ENCODE measurements at places on chromosomes 1 and 21. TPM values are rescaled to one million over a fixed set of nuclear protein-coding genes. Genes with fewer than 3 reads are reported as not detected.

GRCh38 chr1:25819491-25820246 is at the start of gene MTFR1L:
Gene MTFR1L, plus strand, starts transcription at chr1:25819954. Its CDS starts 3,151 bp downstream, at chr1:25823105.
- peaks cover 38% of the 10 kb centered on the region for H3K4me1 ChIP-seq
- peaks cover 11% of the 10 kb centered on the region for H3K27me3 ChIP-seq
- no peaks in the 10 kb centered on the region for H3K36me3 ChIP-seq

DNA sequence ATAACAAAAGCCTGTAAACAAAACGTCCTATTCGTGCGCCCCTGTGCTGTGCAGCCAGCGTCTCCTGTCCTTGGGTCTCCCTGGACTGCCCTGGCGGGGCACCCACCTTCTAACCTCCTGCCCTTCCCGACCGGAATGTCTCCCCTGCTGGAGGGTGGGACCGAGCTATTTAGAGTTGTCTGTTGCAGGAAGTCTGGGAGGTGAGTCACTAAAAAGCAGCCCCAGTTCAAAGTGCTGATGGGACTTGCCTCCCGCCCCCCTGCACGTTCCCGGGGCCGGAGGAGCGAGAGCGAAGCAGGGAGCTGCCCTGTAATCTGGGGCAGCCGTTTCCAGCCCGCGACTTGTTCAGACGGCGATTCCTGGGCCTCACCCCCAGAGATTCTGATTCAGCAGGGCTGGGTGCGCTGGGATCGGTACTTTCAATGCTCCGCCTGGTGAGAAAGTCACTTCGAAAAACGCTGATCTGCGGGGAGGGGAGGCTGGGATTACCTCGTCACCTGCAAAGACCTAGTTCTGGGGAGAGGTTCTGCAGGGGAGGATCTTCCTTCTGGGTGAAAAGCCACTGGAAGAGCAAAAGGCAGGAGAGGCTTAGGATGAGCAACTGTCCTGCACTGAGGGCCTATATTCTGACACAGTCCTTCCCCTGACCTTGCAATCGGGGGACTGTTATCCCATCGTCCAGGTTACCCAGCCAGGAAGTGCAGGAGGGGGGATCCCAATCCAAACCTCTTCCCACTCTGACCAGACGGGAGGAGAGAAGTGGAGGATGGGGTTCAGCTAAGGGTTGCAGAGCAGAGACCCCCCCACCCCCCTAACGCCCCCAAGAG is 1.2 kb upstream of the DHRS3 start:
- peaks cover 43% of the 10 kb centered on the region for H3K4me1 ChIP-seq
- H3K36me3 ChIP-seq, result no peaks in the 10 kb centered on the region
- peaks cover 58% of the 10 kb centered on the region for H3K27me3 ChIP-seq
- no peak for DNase-seq
- no peak overlapping the region for H3K27ac ChIP-seq

DNA sequence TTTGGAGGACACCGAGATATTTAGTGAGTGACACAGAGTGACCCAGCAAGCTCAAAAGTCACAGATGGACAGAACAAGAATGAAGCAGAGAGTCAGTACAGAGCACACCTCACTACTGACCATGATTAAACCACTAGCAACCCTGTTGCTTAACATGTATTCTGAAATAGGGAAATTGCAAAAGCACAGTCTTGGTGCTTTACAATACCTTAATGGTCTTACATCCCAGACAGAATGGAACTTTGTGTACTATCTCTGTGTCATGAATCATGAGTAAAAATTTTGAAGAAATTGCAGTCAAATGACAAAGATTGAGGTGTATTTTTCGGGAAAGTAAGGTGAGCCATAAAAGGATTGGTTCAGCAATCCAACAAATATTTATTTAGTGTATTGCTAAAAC is 2.7 kb upstream of the SAMSN1 start:
- no peaks in the 10 kb centered on the region for H3K36me3 ChIP-seq
- H3K27ac ChIP-seq, result no peak overlapping the region
- no peak for DNase-seq
- H3K4me3 ChIP-seq, result no peak overlapping the region
- H3K27me3 ChIP-seq, result no peaks in the 10 kb centered on the region
- H3K4me1 ChIP-seq, result no peaks in the 10 kb centered on the region

- peak; percentile 89 for DNase-seq
- peak within 1 kb of the TSS; percentile 41 for H3K4me3 ChIP-seq
- peak within 1 kb of the TSS; percentile 95 for H3K27ac ChIP-seq
- H3K4me1 ChIP-seq, result peaks cover 6% of the 10 kb centered on the region
- peaks cover 4% of the 10 kb centered on the region for H3K27me3 ChIP-seq
Measured at GRCh38 chr1:40161125-40161887, at the start of gene RLF. Gene RLF, plus strand, starts transcription at chr1:40161387. Its CDS starts 13 bp downstream, at chr1:40161400.

DNA sequence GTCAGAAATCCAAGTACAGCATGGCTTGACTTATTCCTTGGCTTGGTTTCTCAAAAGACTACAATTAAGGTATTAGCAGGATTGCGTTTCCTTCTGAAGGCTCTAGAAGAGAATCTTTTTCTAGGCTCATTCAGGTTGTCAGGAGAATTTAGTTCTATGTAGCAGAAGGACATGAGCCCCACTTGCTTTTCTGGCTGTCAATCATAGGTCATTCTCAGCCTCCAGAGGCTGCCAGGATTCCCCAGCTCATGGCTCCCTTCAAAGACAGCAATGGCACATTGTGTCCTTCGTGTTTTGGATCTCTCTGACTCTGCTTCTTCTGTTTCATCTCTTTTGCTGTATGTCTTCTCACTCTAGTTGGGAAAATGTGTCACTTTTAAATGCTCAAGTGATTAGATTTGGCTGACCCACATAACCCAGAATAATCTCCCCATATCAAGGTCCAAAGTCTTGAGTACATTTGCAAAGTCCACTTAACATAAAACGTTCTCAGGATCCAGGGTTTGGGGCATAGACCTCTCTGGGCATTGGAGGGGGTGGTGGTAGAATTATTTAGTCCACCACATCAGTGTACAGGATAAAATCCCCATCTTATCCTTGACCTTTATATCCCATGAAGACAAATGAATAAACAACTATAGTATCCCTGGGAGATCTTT is 126.7 kb upstream of the BCL9 start:
- no peak for DNase-seq
- no peak overlapping the region for H3K4me3 ChIP-seq
- H3K27me3 ChIP-seq, result peaks cover 10% of the 10 kb centered on the region

- no peak for DNase-seq
- H3K27ac ChIP-seq, result no peak overlapping the region
- no peaks in the 10 kb centered on the region for H3K36me3 ChIP-seq
- H3K4me1 ChIP-seq, result peaks cover 38% of the 10 kb centered on the region
Measured at GRCh38 chr1:115793162-115793561, 24.6 kb upstream of the CASQ2 start.

DNA sequence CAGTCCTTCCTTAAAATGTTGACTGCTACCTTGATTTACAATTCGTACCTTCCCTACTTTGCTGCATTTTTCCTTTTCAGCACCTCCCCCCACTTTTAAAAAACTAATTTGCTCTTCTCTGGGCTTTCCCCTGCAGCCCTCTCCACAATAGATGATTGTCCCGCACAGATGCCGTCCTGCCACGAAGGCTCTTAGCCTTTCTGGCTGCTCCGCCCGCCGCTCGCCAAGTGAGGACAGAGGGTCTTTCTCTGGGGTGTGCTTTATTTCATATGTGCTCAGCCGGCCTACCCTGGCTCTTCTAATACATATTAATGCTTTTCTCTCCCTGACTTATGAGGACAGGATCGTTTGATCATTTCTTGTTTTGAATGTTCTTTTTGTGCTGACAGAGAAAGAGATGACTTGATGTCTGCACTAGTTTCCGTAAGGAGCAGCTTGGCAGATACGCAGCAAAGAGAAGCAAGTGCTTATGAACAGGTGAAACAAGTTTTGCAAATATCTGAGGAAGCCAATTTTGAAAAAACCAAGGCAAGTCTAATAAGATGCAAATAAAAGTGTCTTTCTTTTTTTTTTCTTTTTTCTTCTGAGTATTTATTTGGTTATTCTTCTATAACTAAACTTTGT is 60.6 kb downstream of the SDCCAG8 start:
- H3K36me3 ChIP-seq, result peaks cover 13% of the 10 kb centered on the region
- peak overlapping the region; percentile 74 for H3K4me3 ChIP-seq
- H3K4me1 ChIP-seq, result peaks cover 41% of the 10 kb centered on the region
- peak overlapping the region; percentile 58 for H3K27ac ChIP-seq

DNA sequence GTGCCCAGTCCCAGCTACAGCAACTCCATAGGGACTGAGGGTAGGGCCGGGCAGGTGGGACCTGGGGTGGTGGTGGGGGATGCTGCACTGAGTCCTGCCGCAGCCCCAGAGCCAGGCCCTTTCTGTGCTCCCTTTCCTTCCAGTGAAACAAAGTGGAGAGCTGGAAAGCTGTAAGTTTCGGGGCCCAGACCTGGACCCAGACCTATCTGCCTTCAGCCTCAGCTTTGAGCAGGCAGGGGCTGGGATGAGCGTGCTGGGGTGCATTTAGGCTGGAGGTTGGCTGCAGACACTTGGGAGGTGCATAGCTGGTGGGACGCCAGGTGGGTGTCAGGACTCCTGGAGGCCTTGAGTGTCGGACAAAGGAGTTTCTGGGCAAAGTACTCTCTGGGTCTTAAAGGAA is 92.7 kb upstream of the C1orf174 start:
- no peak for DNase-seq
- peaks cover 4% of the 10 kb centered on the region for H3K27me3 ChIP-seq
- peak overlapping the region; percentile 57 for H3K27ac ChIP-seq

Gene ELF3
- total RNA-seq, result 0.55 TPM

Gene GNPAT
- total RNA-seq, result 69.2 TPM

Gene WNT3A
- total RNA-seq, result not detected

Gene PLEKHG5
- 31.7 TPM for total RNA-seq

Gene BLACAT1
- 3.8 TPM for total RNA-seq

Gene ADCY10
- 0.66 TPM for total RNA-seq

Gene LENEP
- total RNA-seq, result 1.9 TPM

Gene DPH5
- total RNA-seq, result 72.1 TPM

Gene NCF2
- not detected for total RNA-seq

Gene TRIM67
- total RNA-seq, result 1.6 TPM

All from neural crest cell (in vitro differentiated cells).